Activated CD4-positive, CD25-positive, alpha-beta regulatory T cell treated with anti-CD3 and anti-CD28 coated beads, Interleukin-2, amount 50 U/mL, for 72 hours (primary cell): ENCODE measurements at places on chromosomes 11 and 22.

DNA sequence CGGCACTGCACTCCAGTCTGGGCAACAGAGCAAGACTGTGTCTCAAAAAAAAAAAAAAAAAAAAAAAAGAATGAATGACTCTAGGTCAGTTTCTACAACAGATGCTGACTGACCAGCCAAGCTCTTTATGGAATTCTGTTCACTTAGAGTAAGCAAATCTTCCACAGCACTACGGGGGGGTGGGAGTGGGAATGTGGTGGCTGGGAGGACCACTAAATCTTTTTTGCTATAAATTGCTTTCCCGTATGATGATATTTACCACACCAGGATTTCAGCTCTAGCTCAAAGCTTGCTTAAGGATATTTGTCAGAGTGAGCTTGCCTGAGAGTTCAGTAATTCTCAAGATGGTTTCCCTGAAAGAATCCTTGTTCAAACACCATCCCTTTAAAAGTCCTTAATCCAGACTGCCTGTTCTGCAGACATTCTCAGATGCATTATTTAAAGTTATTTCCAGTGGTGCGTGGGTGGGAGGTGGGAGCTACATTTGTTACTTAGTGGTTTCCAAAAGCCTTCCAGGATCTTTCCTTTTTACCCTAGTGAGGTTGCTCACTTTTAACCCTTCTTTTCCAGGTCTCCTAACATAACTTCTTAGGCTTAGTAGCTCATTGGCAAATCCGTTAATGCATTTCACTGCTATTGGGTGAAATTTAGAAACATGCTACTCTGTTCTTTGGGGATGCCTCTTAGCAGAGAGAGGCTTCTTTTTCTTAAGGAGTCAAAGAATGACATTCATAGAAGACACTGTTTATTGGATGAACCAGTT lies 65.9 kb downstream of the UBASH3B start:
- no peak for DNase-seq

DNA sequence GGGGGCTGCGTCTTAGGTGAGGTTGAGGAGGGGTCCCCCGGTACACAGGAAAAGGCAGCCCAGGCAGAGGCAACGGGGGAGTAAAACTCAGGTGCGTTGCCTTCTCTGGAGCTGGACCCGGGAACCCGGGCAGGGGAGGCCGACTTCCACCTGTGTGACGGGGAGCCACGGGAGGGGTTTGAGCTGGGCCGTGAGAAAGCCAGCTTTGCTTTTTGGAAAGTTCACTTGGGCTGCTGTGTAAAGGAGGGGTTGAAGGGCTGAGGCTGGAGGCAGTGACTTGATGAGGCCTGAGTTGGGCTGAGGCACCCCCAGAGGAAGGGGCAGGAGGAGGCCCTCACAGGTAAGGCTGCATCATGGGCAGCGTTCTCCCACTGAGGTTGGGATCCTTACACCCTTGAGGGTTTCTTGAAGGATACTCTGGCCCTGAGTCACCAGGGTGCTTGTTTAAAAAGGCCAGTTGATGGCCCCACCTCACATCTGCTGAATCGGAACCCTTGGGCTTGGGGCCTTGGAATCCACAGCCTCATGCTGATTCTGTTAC lies 47.2 kb downstream of the CHRDL2 start:
- DNase-seq, result no peak

DNA sequence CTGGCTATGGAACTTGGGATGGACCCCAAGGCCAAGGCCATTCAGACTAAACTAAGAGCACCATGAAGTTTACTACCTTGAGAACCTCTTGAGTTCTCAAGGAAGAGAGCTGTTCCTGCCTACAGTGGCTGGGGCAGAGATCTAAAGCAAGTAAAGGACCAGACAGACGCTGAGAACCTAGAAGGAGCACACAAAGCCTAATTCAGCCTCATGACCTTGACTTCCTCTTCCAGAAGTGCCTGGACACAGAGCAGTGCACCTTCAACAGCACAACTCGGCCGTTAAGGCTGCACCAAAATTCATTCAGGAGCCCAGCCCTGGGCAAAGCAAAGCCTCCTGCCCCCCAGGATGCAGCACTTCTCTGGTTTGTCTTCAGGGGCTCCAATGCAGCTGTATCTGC lies 82.9 kb upstream of the AKIP1 start:
- no peak for DNase-seq

DNA sequence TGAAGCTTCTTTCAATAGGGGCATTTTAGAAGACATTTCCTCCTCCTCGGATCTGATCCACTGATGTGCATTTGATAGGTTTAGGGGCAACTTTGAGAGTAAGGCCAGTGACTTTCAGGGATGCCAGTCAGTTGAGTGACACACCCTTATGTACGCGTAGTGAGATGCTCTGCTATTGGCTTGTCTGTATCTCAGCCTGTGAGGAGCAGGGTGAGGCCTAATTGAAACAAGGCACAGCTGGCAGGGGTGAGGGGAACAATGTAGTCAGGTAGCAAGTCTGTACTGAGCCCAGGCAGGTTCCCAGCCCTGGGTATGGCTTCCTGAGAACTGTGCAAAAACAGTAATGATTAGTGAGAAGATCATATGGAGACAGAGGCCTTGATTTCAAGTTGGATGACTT lies 61.5 kb downstream of the STIM1 start:
- no peak for DNase-seq

GRCh38 chr11:116194156-116194904 lies 578.5 kb downstream of the BUD13 start:
- DNase-seq, result no peak

GRCh38 chr11:106156290-106156937 lies 79.0 kb downstream of the AASDHPPT start:
- no peak for DNase-seq

GRCh38 chr22:41870786-41871185 lies 37.9 kb downstream of the SREBF2 start:
- no peak for DNase-seq

DNA sequence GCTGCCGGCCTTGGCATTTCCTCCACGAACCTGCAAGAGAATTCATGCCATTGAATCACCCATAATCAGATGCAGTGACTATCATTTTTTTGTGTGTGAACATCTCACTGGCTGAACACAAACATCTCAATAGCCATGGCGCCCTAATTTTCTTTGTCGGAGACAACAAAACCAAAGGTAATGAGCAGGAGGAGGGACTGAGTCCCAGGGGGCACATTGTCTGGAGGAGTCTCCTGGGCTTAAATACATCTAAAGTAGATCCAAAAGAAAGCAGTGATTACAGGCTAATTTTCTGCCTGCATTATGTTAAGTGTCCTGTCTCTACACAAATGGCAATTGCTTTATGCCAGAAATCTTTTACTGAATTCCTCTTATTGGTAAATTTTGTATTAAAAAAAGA lies 113.5 kb downstream of the NTM start:
- DNase-seq, result no peak

DNA sequence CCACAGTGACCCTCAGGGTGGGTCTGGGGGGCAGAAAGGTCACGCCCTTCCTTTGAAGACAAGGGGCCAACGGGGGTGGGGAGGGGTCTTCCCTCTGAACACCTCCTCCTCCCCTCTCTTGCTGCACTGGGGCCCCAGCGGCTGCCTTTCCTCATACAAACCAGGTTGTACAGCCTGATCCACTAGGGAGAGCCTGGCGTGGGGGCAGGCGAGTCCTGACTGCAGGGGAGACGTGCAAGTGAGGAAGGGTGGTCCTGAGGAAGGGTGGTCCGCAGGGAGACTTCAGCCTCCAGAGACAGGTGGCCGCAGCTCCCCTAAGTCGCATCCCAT lies 43.6 kb upstream of the LINC01488 start:
- no peak for DNase-seq

DNA sequence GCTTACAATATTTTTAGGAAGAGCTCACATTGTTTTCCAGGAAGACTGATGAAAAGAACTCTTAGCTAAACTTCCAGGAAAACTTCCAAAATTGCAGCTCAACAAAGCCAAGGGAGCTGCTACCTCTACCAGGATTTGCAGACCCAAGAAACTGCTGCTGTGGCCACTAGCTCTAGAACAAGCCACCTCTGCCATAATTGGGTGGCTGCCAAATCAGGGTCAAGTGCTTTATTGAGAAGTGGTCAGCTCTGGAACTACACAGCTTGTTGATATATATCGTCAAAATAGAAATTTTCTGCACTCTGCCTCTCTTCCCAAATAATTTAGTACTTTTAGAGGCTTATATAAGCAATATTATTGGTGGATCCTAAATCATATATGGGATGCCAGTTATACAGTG lies 371.8 kb upstream of the CHORDC1 start:
- no peak for DNase-seq

DNA sequence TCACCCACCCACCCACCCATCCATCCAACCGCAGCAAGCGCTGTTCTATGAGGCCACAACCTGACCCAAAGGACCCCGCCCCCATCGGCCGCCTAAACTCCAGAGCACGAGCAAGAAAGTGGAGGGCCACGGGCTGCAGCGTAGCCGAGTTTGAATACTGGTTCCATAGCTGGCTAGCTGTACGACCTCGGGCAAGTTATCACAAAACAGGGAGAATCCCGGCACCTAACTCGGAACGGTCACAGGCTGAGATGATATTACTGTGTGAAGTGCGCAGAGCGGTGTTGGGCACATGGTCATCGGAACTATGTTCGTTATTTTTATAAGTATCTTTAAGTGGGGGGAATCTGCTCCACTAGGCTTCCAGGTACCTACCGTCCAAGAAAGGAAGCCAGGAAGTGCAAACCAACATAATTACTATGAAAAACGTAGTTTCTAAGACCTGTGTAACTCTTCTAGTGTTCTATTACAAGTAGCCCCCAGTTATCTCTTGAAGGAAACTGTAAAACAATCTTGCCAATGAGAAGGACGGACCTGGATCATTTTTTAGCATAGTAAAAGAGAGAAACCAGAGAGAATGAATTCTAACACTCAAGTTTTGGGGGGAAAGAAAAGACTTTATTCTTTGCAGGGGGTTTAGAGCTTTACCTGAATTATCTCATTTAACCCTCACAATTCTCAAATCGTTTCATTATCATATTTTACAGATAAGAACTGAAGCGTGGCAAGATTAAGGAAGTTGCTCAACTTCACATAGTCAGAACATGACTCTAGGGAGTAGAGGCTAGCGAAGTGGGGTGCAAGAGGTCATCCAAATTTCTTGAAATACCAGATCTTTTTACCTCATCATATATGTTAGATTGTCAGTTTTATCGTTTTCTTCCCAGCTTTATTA lies 663 bp upstream of the BUD13 start:
- no peak for DNase-seq

DNA sequence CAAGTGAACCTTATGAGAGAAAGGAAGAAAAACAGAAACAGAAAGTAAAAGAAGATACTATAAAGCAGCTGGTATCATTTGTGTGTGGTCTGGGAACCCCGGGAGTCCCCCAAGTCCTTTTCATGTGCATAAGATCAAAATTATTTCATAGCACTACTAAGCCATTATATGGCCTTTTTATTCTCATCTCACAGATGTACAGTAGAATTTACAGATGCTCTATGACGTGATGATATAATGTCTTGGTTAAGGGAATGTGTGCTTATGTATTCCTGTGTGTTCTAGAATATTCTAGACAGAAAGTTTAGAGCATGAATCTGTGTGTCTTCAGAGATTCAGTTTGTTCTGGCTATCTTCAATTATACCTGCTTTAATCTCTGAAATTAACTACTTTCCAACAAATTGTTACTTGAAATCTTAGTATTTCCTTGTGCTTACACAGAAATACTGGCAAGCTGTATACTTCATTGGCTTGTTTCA lies 8.6 kb upstream of the TPP1 start:
- DNase-seq, result no peak

DNA sequence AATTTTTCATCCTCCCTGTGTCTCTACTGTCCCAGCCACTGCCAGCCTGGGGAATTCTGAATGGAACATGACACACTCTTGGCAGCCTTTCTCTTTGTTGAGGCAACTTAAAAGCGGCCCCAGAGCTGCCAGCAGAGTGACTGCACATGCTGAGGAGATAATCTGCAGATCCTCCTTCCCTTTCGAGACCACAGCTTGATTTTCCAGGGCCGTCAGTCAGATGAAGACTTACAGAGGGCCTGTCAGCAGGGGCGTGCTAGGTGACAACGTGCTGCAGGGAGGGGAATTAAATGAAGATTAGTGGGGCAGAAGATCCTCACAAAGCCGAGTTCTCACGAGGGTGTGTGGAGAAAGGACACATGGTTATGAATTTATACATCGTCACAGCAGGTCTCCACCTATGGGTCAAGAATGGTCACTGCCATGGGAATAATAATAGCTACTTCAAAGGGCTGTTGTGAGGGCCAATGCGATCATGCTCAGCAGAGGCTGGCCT lies 193.5 kb upstream of the PITPNB start:
- DNase-seq, result no peak

DNA sequence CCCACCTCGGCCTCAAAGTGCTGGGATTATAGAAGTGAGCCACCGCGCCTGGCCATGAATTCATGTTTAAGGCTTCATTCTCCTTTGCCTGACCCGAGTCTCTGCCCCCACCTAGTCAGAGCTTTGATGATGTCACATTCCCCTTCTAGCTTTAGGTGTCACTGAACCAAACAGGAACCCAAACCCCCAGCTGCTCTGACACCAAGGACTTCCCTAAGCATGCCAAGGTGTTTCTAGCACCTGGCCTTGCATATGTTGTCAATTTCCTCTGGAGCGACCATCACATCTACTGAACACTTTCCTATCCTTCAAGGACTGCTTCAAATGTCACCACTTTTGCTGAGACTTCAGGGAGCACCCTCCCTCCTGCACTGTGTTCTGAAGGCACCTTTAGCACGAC lies 2.3 kb downstream of the F2 start:
- no peak for DNase-seq

DNA sequence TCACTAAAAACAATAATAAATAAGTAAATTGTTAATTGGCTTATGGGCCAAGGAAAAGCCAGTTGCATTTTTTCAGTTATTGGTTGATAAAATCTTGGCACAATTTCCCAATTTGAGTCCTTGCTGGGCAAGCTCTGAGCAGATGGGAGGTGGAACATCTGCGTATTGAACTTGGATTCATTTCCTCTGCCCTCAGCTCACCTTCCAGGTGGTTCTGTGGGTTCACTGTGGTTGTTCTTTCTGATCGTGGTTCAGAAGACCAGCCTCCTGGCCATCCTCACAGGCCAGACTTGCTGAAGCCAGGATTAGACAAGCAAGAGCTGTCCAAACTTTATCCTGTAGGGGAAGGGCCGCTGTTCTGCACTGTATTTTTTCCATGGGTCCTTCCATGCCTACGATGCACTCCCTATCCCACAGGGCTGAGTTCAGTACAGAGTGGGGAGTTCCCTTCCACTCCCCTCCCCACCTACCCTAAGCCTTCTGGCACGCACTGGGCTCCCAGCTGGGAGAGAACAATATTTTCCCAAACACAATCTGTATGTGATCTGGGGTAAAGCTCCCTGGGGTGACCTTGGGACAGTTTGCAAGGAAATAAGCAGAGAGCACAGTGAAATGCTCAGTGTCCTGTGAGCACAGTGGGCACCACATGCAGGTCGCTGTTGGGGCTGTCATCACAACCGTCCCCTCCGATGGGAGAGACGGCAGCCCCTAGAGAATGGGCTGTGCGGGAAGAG lies 43.5 kb upstream of the TP53I11 start:
- no peak for DNase-seq

GRCh38 chr11:15927864-15928217 lies 428.5 kb downstream of the SOX6 start:
- no peak for DNase-seq
